ENCODE measurements at places on chromosomes 1 and 21. TPM values are rescaled to one million over a fixed set of nuclear protein-coding genes. Genes with fewer than 3 reads are reported as not detected.
A peak's percentile ranks its signal among the peaks of the same experiment; 100 is the strongest.

- DNase-seq = no peak
Observed at GRCh38 chr1:71738910-71739309, 543.4 kb downstream of the NEGR1 start.

- no peak for DNase-seq
Observed at GRCh38 chr1:54017979-54018378, at the start of gene LDLRAD1. TSS of gene LDLRAD1 (minus strand) at chr1:54018186. CDS start at chr1:54018112, 74 bp downstream.

- DNase-seq = no peak
Observed at GRCh38 chr1:145719230-145720079, at the start of gene CD160. TSS of gene CD160 (plus strand) at chr1:145719499. CDS start at chr1:145728328, 8,829 bp downstream.

DNA sequence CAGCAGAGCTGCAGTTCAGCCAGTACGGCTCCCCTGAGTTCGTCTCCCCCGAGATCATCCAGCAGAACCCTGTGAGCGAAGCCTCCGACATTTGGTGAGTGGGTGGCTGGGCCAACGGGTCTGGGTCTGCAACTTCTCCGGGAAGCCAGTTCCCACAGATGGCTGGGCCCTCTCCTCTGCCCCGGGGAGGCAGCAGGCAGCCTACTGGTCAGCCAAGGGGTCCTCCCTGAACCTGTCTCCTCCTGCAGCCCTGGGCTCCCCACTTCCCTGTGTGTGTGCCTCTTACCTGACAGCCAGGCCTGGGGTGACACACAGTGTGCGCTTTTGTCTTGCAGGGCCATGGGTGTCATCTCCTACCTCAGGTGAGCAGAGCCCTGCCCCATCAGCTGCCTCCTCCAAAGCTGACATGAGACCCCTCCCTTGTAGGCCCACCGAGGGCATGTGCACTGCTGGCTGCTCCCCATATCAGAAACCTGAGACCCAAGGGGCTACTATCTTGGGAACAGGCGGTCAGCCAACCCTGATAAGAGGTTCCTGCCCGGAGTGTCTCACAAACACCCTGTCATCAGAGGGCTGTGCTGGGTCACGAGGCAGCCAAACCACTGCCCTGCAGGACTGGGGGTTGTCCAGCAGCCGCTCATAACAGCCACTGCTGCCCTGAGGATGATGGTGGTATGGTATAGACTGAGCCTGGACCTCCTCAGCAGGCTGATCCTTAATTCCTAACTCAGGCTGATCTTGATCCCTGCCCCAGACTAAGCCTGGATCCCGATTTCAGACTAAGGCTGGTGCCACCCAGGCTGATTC is 37.6 kb downstream of the TRIM11 start:
- no peak for DNase-seq

DNA sequence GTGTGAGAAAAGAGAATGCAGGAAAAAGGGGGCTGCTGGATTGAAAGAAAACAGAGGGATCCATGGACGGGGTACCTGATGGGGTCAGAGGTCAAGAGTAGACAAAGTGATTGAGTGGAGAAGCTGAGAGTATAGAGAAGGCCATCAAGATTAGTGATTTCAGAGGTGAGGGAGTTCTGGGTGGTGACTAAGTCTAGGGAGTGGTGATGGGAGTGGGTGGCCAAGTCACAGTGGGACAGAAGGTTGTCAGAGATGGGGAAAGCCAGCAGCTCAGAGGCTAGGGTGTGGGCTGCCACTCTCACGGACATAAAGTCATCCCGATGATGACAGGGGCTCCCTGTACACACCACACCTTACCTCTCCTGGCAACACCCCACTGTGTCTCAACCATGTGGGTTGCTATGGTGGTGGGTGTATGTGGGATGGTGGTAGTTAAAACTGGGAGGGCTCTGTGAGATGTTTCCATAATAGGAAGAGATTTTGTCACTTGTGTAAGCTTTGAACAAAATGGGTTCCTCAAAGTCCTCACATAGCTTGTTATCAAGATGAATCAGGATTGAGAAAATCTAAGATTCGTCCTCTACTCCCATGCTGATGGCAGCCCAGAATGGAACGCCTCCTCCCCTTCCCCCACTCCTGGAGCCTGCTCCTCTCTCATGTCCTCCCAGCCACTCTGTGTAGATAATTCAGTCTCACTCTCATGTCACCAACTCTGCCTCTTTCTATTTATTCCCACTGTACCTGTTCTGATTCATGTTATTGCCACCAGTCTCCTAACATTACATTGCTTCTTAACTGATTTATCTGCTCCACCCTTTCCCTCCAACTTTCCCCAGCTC is 20.3 kb upstream of the CSF1 start:
- DNase-seq = no peak

GRCh38 chr21:46554431-46555224 is 50.3 kb downstream of the S100B start:
- DNase-seq = no peak

DNA sequence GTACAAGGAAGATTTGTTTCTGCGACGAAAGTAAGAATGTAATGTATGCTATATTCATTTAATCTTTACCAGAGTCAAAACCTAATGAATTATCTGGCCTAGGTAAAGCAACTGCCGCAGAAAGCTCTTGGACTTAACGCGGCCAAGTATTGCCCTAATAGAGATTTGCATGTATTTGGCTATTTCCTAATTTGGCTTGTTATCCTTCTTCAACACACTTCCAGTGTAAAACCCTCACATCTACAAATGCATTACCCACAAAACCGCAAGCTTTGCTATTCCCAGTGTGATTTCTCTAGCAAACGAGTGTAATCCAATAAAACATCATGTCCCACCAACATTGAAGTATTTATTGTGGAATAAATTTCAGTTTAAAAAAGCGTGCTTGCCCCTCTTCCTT is 123.8 kb upstream of the LMO4 start:
- no peak for DNase-seq

- no peak for DNase-seq
Observed at GRCh38 chr1:43067977-43068751, 103.9 kb downstream of the EBNA1BP2 start.

DNA sequence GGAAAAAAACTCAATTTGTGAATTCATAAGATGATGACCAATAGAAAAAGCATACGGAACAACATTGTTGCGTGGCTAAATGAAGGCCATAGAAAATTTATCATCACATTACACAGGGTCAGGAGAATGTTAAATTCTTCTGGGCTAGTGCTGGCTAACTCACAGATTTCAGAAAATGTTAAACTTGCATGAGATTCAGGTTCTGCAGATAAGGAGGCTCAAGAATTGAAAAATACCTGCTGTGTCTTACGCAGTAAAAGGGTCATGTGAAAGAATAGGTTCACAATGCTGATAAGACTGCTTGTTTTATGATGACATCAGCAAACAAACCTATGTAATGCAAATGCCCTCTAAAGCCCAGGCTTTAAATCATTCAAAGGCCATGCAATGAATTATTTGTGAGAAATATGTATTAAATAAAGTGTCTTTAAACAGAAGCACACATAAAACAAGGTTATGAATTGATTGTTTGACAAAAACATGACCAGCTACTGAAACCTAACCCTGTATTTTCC is 378.8 kb downstream of the USP25 start:
- DNase-seq = no peak

DNA sequence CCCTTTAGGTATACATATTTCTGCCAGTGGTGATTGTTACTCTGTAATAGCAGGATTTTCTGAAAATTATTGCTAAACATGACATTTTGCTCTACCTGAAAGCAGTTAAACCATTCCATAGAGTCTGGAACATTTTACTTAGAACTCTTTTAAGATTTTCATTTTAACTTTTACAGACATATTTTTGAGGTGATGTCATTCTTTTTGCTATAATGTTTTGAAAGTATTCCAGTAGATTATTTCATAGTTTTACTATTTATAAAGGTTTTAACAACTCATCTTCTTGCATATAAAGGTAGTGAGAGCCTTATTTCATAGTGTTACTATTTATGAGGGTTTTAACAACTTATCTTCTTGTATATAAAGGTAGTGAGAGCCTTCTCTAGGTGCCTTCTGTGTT is 42.9 kb downstream of the PTBP2 start:
- DNase-seq = no peak

GRCh38 chr21:35864039-35864438 is 196.3 kb downstream of the SETD4 start:
- DNase-seq = no peak

GRCh38 chr1:49294539-49294938 is 517.8 kb upstream of the BEND5 start:
- DNase-seq = no peak

GRCh38 chr21:43881283-43881682 is 16.3 kb downstream of the AGPAT3 start:
- DNase-seq = no peak

DNA sequence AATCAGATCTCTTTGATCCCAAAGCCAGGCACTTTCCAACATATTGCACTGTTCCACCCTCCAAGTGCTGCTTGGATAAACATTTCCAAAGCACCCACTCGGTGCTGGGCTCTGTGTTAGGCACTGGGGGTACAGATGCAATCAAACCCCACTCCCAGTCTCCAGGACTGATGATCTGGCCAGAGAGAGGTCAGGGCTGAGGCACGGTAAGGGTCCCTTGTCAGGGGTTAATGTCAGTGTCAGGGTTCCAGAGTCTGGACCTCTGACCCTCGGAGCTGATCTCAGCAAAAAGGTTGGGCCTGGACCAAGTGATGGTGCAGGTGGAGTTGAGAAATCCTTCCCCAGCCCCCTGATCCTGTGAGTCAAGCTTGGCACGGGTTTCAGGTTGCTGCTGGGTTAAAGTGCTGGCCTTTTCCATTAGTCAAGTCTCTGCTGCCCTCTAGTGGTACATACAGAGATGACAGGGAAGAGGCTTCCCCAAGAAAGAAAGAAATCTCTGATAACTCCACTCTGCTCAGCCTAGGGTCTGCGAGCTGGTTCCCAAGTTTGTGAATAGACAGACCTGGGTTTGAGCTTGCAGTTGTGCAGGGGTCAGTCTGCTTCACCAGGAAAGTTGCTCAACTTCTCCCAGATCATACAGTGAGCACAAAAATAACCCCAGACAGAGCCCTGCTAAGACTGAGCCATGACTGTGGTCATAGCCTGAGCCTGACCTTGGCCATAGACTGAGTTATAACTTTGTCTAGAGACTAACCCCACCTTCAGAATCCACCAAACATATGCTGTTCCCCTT is 74.6 kb downstream of the DMRTA2 start:
- peak; percentile 66 for DNase-seq

GRCh38 chr1:226107471-226108460 is 45.2 kb downstream of the H3-3A start:
- DNase-seq = no peak

GRCh38 chr1:245516284-245516759 is 361.5 kb downstream of the KIF26B start:
- DNase-seq = no peak

DNA sequence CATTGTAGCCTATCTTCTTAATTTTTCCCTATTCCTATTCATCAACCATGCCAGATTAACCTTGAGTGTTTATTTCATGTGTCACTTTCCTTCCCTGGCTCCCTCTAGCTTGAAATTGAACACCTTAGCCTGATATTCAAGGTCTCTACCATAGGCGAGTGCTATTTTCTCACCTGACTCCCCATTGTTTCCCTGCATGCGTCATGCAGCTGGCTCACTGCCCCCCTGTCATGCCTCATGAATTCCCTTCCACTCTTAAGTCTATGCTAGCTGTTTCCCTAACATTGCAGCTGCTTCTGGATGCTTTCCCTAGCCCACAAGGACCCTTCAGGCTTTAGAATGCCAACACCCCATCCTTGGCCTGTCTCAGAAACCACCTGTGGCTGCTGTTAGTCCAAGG is 56.7 kb upstream of the CD1D start:
- no peak for DNase-seq

DNA sequence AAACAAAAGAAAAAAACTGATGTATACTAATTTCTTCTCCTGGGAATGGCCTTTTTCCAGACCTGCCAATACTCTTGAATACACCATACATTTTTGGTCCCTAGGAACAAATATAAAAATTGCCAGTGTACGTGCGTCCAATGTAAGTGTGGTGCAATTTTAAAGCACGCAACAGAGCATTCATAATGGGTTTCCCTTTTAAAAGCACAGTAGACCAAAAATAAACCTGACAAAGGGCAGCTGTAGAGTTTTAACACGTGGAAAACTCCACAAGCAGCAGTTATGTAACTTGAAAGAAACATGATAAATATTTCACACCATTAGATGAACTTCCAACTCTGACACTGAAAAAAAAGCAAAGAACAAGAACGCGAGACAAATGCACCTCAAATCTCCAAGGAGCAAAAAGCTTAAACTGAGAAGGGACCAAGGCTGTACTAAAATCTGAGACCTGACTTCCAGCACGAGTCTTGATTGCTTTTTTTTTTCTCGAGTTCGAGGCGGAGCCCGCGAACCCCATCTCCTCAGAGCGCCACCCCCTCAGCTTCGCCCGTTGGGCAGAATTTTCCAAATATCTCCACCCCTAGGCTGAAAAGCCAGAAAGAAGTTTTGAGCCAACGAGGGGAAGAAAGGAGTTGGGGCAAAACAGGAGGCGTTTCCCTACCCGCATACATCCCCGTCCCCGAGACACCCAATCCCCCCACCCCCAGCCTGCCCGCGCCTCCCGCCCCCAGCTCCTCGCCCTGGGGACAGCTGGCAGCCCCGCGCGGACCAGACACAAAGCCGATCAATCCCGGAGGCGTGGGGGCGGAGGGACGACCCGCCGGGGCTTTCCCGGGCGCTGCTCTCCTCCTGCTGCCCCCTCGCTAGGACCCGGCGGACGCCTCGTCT is at the start of gene JAM2:
Gene JAM2 (plus strand): TSS at position 599 of the 891 bp plus-strand sequence. CDS start 564 bp downstream, outside the sequence.
- peak; percentile 38 for DNase-seq

GRCh38 chr1:64403331-64403730 is 66.6 kb upstream of the CACHD1 start:
- no peak for DNase-seq

GRCh38 chr1:39489567-39490239 is 1.7 kb upstream of the BMP8A start:
- no peak for DNase-seq

DNA sequence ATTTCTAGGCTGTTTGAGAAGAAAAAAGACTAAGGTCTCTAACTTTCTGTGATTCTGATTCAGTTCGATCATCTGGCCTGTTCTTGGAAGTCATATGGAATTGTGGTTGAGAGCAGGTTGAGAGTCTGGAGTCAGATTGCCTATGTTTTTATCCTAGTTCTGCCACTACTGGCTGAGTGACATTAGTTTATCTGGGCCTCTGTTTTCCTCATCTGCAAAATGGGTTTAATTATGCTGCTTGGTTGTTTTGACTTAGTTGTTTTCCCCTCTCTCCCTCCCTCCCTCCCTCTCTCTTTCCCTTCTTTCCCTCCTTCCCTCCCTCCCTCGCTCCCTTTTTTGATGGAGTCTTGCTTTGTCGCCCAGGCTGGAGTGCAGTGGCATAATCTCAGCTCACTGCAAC is 6.2 kb downstream of the MACF1 start:
- DNase-seq = no peak

Gene MROH7
- polyA plus RNA-seq = 14.2 TPM

Gene E2F2
- polyA plus RNA-seq = 4.2 TPM

Gene PIGM
- 10.9 TPM for polyA plus RNA-seq

Gene OR2L5
- not detected for polyA plus RNA-seq

Gene PLK3
- polyA plus RNA-seq = 8.4 TPM

Gene SLAMF1
- 0.16 TPM for polyA plus RNA-seq

Gene HCN3
- polyA plus RNA-seq = 8.4 TPM

Gene PADI1
- polyA plus RNA-seq = 0.03 TPM

Gene AK5
- 5.9 TPM for polyA plus RNA-seq

Gene ETV3L
- not detected for polyA plus RNA-seq

Gene PCAT6
- 3.6 TPM for polyA plus RNA-seq

Gene HENMT1
- polyA plus RNA-seq = 12.6 TPM

Gene FCAMR
- polyA plus RNA-seq = 10.4 TPM

Gene ALX3
- not detected for polyA plus RNA-seq

Gene ACTA1
- polyA plus RNA-seq = 0.67 TPM
